ENCODE measurements at places on chromosomes 3 and 15.

DNA sequence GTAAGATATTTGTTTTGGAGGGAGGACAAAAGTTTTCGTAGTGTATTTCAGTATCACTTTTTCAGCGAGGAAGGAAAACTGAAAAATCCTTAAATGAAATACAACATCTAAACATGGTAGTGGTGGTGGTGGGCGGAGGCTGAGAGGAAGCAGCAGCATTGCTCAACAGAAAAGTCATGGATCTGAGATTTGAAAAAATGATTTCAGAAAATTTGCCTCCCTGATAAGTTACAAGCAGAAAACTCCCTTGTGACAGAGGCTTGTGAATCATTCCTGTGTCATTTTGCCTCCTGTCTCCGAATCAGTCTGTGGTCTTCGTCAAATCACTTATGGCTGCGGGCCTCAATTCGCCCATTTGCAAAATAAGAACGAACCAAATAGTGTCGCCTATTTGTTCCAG is 965 bp upstream of the CRBN start:
- DNase-seq: no peak

DNA sequence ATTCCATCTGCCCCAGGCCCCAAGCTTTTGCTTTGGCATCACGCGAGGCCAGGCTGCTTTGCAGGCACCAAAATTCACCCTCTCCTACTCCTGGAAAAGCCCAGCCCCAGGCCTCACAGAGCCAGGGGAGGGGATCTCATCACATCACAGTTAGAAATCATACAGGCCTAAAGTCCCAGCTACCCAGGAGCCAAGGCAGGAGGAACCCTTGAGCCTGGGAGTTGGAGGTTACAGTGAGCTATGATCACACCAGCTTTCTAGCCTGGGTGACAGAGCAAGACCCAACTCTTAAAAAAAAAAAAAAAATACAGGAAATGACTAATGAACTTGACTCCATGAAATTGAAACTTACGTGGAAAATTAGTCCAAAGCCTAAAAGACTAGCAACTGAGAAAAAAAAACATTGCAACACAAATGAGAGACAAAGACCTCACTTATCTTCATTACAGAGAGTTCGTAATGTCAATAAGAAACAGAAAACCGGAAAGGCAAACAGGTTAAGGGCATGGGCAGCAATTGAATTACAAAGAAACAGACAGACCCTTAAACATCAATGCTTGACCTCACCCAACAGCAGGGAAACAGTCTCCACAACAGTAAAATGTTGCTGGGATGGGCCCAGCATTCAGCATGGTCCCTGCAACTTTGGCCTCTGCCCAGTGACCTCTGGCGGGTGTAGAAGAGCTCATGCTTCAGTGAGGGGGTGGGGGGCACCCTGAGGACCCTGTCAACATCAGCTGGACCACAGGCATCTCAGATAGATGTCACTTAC is 151.5 kb downstream of the LRRK1 start:
- no peak for DNase-seq

GRCh38 chr3:133996996-133997395 is 32.7 kb downstream of the SLCO2A1 start:
- no peak for DNase-seq

GRCh38 chr3:8451696-8452095 is 49.9 kb upstream of the LMCD1 start:
- DNase-seq: no peak

- DNase-seq: no peak
These were observed 12.9 kb downstream of the HEG1 start for GRCh38 chr3:125042725-125043406.

DNA sequence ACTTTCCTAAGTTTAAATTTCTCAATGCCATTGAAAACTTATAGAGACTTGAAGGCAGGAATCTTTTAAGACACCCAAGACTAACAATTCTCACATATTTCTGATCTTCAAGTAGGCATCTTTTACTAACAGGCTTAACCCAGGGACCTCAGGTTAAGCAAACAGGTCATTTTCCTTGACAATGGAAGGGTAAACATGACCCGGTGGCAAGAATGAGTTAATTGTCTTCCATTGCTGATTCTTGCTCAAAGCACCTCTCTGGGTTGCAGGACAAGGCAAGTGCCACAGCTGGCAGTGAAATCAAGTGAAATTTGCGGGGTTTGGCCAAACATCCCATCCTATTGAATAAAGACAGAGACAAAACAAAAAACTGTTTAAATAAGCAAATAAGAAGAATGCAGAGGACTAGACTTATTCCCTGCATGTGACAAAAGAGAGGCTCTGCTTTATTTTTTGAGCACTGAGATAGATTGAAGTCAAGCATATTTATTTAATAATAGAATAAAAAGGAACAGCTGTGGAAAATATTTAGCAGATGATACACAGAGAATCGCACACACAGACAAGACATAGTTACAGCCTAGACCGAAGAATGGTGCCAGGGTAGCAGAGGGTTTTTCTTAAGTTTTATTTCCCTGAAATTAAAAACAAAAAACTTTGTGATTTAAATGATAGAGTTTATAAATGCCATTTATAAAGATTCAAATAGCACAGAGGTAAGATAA is 56.0 kb upstream of the MITF start:
- no peak for DNase-seq

DNA sequence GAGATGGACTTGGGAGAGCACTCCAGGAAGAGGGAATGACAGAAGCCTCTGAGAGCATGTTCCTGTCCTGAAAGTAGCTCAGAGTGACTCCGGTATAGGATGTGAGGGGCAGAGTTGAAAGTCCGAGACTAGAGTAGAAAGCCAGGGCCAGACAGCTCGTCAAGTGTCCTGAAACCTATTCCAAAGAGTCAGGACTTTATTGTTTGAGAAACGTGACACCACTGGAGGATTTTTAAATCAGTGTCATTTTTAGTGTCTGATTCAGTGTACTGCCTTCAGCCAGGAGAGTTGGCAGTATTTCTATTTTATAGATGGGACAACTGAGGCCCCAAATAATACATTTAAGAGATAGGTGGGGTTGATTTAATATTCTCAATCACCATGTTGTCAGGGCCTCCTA is 1.6 kb upstream of the RBMS3 start:
- no peak for DNase-seq

- DNase-seq: no peak
These were observed 283.9 kb upstream of the LYSMD4 start for GRCh38 chr15:100017140-100017539.

GRCh38 chr3:40691452-40691861 is 166.7 kb downstream of the ZNF621 start:
- no peak for DNase-seq

DNA sequence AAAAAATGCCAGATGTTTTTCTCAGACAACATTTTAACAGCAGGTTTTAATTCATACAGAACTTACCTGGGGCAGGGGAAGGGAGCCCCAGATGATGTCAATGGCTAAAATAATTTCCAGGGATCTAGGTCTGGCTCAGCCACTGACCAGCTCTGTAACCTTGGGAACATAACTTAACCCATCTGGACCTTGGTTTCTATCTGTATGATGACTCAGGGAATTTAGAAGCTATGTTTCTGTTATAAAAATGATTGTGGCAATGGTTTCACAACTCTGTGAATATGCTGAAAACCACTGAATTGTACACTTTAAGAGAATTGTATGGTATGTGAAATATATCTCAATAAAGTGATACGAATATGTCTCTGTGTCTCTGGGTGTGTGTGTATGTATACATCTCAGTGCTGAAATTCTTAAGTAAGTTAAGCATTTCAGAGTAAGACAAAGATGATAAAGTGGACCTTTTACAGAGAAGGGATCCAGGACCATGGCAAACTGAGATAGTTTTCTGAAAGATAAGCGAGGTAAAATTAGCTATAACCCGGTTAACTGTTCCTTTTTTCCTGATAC is 2.9 kb downstream of the SH3GL3 start:
- no peak for DNase-seq

DNA sequence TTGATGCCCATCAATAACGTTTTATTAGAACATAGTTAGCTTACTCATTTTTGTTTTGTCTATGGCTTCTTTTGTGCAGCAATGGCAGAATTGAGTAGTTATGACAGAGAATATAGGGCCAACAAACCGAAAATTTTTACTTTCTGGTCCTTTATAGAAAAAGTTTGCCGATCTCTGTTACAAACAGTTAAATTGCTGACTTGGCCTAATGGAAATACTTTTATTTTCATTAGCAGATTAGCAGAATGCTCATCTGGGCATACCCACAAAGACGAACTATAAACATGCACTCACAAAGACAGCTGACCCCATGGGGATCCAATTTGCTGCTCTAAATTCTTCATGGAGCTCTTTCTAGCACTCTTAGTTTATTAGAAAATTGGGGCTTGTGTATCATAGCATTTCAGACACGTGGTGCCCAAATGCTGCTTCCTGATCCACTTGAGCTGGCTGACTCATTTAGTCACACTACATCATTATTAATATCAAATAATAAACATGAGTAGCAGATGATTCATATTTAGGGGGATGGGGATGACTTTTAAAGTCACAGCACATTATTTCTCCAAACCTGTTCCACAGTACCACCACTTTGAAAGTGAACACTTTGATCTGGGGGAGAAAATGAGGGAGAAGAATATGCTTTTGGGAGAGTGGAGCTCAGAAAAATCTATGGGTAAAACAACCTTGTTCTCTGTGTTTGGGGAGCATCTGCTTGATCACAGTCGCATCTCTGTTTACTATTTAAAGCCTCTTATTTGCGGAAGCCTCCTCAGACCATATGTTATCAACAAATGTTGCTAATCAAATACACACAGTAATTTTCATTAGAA is 228.1 kb upstream of the FEZF2 start:
- DNase-seq: no peak

DNA sequence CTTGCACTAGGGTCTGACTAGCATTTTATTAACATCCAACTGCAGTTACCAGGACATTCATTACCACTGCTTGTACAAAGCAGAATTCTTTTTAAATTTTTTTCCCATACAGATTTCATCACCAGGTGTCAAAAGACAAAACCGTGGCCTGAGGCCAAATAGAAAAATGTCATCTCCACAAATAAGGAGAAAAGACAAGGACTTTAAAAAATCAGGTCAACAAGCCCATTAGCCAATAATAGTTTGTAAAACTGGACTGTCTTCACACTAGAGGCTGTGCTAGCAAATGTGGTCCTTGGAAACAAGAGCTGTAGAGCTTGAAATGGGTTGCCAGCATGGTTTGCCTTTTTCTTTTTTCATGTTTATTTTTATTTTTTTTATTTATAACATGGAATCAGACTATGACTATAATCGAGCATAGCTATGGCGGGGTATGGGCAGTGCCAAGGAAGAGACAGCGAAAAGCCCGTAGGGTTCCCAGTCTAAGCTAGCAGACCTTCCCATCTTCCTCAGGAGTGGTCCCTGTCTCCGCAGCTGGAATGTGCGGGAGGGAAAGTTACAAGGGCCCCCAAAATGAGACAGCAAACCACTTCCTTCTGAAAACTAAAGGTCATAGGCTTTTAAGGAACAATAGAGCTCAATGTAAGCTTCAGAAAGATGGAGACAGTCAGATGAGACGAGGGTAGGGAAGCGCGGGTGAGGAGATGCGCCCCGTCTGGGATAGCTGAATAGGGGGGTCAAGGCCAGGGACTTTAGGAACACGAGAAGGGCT is 1.5 kb downstream of the PTPN9 start:
- DNase-seq: no peak

GRCh38 chr3:52817221-52817620 is 13.3 kb downstream of the ITIH4 start:
- DNase-seq: no peak

DNA sequence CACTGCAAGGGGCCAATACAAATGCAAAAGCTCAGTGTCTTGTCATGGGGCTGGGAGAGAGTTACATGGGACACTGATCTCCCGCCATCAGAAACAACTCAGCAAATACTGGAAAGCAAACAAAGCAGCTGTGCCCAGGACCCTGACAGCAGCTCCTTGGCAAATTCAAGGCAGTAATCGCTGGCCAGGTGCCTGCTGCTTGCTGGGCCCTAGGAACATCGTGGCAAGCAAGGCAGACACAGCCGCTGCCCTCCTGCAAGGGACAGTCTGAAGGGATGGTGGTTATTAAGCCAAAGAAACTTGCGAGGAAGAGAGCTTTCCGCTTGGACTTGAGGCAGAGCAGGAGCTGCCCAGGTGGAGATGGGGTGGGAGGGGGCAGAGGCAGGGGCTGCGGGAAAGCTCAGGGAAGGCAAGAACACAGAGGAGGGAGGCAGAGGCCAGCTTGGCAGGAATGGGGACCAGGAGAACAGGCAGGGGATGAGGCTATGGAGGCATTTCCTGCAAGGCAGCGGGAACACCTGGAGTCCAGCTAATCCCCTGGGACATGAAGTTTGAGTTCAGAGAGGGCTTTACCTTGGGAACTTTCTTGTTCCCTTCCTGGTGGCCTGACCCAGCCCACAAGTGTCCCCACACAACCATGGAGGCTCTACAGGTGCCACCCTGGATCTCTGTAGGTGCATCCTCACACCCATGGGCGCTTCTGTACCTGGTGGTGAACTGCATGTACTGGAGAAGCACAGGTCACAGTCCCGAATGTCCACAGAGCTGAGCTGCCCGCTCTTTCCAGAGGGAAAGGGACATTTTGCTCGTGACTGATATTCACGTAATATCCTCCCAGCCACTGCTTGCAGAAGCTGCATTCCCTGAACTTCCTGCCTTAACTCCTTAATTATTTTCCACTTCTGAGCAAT is 78.7 kb upstream of the ATP2B2 start:
- DNase-seq: no peak

GRCh38 chr15:69718436-69718835 is 265.8 kb downstream of the RPLP1 start:
- no peak for DNase-seq

DNA sequence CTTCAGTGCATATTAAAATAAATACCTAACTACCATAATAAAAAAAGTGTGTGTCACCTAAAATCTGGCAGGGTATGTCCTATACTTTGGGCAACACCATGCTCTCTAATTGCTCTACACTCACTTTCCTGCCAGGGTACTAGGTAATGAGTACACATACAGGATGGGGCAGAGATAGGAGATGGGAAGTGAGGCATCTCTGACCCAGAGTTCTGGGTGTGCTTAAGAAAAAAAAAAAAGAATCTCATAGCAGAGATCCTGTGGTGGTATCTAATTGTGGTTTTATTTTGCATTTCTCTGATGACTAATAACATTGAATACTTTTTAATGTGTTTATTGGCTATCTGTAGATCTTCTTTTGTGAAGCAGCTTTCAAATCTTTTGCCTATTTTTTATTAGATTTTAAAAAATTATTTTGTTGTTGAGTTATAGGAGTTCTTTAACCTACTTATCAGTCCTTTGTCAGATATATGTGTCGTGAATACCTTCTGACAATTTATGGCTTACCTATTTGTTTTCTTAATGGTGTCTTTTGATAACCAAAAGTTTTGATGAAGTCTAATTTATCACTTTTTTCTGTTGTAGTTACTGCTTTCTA is 48.0 kb downstream of the EEFSEC start:
- DNase-seq: no peak

DNA sequence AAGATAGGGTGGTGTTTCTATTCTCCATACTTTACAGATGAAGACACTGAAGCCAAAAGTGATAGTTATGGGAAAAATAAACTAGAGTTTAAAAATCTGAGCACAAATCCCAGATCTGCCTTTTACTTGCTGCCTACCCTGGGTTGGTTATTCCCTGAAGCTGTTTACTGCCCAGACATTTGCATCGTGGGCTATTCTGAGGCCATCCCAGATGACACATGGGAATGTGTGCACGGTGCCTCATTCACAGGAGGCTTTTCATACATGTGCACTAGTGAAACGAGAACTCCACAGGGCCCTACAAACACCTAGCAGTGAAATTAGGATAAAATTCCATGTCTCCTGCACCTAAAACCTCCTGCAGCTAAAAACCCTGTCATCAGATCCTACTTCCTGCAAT is 17.5 kb downstream of the MYO5C start:
- DNase-seq: no peak

- DNase-seq: no peak
These were observed 128.0 kb upstream of the ALDH1A3 start for GRCh38 chr15:100751585-100751984.

GRCh38 chr3:45992821-45993221 is 2.8 kb downstream of the FYCO1 start:
- no peak for DNase-seq
